ENCODE measurements at places on chromosomes 1 and 21.

DNA sequence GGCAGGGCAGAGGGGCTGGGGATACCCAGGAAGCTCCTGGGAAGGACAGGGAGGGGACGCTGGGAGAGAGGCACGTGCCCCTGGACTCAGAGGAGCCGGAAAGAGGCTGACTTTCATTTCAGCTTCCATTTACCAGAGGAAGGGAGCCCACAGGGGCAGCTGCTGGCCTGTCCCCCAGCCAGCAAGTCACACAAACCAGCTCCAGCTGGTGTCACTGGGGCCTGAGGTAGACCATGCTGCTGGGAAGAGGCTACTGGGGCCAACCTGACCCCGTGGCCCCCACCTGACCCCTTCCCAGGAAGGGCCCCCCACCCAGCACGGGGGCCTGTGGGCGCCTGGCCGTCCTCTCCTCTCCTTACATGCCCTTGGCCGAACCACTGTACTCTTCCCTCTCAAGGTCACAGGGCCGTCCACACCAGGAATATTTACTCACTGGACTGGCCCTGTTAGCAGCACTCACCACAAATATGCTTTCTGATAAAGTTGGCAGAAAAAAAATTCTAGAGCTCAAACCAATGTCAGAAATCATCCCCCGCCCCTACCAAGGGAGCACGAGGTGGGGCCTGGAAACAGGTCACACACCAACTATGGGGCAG is 110.5 kb downstream of the CASZ1 start:
- no peak for DNase-seq

- no peak for DNase-seq
These were observed 18.4 kb upstream of the LY9 start for GRCh38 chr1:160777486-160778089.

- no peak for DNase-seq
These were observed 76.7 kb downstream of the LAMC2 start for GRCh38 chr1:183262628-183263200.

- no peak for DNase-seq
These were observed 408 bp downstream of the LMO4 start for GRCh38 chr1:87329051-87329525.

GRCh38 chr1:24015221-24016210 is 35.4 kb upstream of the SRSF10 start:
- DNase-seq: no peak

DNA sequence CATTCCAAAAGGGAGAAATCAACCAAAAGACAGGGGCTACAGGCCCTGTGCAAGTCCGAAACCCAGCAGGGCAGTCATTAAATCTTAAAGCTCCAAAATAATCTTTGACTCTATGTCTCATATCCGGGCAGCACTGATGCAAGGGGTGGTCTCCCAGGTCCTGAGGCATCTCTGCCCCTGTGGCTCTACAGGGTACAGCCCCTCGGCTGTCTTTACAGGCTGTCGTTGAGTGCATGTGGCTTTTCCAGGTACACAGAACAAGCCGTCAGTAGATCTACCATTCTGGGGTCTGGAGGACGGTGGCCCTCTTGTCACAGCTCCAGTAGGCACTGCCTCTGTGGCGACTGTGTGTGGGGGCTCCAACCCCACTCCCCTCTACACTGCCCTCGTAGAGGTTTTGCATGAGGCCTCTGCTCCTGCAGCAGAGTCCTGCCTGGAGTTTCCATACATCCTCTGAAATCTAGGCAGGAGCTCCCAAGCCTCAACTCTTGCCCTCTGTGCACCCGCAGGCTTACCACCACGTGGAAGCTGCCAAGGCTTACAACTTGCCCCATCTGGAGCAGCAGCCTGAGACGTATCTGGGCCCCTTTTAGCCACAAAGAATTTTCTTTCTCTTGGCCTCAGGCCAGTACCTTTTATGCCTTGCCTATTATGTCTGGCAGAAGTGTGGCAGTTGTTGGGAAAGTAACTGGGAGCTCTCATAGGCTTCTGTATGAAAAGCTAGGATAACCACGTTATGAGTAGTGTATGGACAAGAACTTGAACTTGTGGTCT is 52.5 kb downstream of the POU2F1 start:
- no peak for DNase-seq

GRCh38 chr1:43611950-43612349 is 38.0 kb upstream of the KDM4A start:
- no peak for DNase-seq

GRCh38 chr1:109547463-109548320 is 723 bp upstream of the GNAI3 start:
- DNase-seq: no peak

DNA sequence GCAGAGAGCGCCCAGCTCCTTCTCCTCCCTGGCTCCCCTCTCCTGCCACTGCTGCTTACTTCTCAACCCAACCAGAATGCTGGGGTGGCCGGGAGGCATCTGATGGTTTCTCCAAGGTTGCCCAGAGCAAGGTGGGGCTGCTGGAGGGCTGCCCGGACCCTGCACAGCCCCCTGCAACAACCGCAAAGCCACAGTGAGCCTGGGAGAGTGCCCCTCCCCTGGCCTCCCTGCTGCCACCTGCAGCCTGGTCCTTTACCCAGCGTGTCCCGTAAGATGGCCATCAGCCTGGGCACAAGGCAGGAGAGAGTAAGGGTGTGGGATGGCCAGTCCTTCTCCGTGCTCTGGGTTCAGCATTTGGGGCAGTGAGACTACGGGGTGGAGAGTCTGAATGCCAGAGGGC is 17.0 kb downstream of the MX2 start:
- DNase-seq: no peak

DNA sequence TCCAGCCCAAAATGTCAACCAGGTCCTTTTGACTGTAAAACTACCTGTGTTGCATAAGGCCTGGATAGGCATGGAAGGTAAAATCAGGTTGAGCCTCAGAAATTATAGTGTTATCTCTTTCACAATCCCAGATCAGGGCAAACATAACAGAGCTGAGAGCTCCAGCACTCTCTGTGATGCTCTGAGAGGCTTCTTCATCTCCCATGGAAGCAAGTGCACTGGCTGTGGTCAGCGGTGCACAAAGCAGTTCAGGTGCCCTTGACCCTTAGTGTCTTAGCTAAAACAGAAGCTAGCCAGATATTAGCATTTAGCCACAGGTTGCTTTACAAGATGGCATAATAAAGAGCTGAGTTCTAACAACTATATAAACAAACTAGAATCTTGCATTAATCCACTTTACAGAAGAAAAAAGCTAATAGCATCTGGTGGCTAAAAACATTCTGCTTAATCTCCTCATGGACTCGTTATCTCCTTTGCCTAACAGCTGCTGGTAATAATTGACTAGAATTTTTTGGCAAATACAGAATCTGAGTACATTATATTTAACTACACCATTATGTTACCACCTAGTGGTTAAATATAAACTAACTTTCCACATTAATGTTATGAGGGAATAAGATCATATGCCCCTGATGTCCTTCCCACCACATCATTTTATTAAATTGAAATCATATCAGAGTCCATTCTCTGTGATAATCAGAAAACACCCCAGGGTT is 25.6 kb upstream of the POGK start:
- DNase-seq: no peak

GRCh38 chr1:15797614-15798390 is 9.6 kb downstream of the UQCRHL start:
- no peak for DNase-seq

DNA sequence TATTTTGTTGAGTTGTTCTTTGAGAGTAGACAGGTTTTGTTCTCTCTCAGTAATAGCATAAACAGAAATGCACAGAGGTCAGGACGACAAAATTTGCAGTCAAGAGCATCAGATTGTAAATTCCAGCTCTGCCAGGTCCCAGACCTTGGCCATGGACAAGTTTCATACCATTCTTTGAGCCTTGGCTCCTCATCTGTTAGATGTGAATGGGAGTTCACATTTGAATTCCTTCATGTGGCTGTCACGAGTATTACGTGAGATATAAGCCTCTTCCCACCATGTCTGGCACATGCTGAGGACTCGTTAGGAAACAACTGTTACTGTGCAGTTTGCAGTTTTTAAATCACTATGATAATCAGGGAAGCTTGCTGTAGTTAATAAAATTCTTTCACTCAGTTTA is 93.2 kb upstream of the KCTD3 start:
- no peak for DNase-seq

GRCh38 chr21:32338209-32338921 is 39.7 kb downstream of the MRAP start:
- DNase-seq: no peak

DNA sequence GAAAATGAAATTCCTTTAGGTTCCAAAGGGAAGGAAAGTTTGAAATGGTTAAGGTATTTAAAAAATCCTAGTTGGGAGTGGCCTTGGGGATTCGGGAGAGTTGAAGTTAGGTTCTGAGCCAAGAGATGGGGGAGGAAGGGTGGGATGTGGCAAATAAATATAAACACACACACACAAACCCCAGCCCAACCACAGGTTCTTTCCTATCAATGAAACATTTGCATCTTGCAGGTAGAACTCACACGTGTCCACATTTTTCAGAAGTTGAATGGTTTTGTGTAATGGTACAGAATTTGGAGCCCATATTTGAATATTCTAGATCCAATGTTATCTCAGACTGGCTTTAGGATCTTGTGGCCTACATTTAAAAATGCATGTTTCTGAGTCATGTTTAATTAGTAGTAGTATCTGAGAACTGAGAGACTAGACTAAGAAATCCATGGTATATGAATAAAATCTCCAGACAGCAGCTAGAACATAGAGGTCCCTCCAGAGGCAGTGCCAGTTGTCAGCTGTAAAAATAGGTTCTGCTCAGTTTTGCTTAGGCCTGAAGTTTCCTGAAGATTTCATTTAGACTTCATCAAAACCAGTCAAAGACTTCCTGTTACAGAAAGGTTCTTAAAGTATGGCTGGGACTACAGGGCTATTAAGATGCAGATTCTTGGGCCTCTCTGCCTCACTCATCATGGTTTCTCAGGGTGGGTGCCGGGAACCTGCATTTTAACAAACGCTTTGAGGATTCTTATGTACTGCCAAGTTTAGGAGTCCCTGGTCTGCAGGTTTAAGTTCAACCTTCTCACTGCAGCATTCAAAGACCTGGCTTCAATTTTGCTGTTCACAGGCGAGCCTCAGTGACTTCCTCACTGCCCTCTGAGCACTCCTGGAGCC is 21.3 kb downstream of the RUNX1 start:
- no peak for DNase-seq

DNA sequence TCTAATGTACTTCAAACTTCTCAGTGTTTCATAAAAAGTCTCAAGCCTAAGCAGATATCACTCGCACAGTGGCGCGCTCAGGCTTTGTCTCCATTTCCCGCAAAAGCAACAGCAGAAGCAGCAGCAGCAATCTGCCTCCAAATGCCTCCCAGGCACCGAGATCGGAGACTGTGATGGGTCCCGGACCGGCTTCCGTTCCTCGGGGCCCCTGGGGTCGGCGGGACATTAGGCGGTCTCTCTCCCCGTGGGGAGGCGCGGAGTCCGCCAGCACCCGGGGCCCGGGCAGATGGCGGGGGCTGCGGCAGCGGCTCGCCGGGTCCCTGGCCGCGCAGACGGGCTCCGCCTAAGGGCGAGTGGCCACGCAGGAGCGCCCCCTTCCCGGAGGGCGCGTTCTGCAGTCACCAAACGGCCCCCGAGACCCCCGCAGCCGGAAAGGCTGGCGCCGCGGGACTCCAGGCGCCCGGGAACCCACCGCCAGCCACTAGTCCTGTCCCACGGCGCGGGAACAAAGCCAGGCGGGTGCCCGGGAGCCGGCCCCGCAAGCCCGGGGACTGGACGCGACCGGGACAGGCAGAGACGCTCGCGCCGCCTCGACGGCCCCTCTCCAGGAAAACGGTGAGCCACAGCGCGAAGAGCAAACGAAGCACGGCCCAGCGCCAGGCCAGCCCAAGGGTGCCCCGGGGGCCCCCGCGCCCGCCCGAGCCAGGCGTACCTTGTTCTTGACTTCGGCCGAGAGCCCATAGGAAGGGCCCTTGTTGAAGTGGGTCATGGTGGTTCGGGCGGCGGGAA is 590 bp downstream of the CNN3 start:
- no peak for DNase-seq

- no peak for DNase-seq
These were observed 81.9 kb downstream of the SPATA17 start for GRCh38 chr1:217712925-217713597.

DNA sequence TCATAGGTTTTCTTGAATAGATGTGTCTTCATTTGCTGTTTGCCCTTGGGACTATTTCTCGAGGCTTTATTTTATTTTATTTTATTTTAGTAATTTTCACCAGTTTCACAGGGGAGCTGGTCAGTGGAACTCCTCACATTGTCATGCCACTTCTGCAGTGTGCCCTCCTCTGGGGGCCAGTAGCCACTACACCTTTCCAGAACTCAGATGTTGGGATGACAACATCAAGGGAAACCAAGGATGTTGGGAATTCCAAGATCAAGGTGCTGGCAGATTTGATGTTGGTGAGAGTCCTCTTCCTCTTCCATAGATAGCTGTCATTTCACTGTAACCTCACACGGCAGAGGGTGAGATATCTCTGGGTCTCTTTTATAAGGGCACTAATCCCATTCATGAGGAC is 35.5 kb downstream of the SLC26A9 start:
- DNase-seq: no peak

- DNase-seq: no peak
These were observed 1004.9 kb upstream of the NCAM2 start for GRCh38 chr21:19993268-19993667.

GRCh38 chr1:207072233-207072632 is 16.4 kb upstream of the C4BPB start:
- DNase-seq: no peak

DNA sequence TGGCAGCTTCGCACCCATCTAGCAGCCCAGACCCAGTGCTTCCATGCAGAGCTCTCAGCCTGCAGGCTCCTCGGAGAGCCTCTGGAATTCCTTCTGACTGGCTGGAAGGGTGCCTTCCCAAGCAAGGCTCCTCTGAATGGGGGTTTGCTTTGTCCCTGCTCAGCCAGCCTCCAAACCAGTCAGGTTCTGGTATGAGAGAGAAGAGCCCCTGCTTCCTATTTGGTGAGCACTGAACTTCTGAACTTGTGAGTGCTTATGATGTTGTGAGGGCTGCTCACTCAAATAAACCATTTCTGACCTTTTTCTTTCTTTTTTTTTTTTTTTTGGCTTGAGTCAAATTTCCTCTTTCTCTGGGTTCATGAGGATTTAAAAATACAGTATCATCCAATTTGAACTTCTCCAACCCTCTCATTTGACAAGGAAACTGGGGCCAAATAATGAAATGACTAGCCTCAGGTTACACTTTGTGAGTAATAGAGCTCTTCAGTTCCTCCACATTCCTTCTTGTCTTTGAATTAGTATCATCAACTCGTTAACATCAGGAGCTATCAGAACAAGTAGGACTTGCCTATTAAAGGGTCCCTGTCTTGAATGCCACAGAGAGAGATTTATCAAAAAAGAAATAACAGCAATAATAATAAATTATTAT is 39.6 kb downstream of the GFI1 start:
- DNase-seq: no peak

DNA sequence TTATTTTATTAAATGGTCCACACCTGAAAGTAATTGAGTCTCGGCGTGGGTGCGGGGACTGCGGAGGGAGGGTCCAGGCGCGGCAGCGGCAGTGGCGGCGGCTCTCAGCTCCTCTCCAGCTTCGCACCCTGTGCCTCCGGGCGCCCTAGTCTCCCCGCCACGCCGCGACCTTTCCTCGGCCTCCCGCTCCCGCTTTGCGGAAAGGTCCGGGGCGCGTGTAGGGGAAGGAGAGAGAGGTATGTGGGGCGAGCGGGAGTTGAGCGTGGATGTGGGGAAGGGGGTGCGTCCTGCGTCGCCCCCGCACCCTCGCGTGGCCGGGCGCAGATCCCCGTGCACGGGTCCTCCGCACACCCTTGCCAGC is 13.4 kb upstream of the ALX3 start:
- no peak for DNase-seq

All from stimulated activated CD8-positive, alpha-beta memory T cell treated with anti-CD3 and anti-CD28 coated beads, Interleukin-2, amount 100 ng/mL, for 1 hour (primary cell).